ENCODE measurements at places on chromosomes 12 and 14.
A peak's percentile ranks its signal among the peaks of the same experiment; 100 is the strongest.

DNA sequence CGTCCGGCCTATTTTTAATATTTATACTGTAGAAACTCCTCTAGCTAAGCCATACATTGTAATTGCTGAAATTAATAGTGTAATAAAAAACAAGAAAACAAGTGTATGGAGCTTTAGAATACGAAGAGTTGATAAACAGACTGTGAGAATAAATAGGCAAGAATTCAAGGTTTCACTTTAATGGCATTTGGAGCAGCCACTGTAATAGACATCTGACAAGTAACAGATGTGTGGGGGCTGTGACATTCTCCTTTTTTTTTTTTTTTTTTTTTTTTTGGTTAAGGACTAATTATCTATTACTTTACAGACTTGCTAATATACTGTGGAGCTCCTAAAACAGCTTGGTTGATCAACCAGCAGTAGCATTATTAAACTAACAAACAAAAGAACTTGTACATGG is 42.1 kb upstream of the CFAP54 start:
- DNase-seq: no peak

DNA sequence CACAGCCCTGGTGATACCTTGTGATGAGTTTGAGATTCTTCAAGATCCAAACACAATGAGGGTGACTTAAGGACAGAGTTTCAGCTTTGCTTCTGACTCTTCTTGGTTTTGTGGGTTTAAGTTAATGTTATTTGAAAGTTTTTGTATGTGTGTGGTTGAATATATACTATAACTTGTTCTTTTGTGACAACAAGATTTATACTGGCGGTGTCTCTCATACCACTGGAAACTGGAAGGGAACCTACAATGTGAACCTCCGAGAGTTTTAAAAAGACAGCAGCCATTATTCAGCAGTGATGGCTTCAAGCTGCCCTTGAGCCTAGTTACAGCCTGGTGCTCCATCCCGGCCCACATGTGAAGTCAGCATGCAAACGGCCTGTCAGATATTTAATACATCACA is 87.9 kb upstream of the IGF1 start:
- no peak for DNase-seq

- no peak for DNase-seq
Measured at GRCh38 chr14:99955826-99956455, 109.3 kb upstream of the EVL start.

GRCh38 chr12:82721726-82722125 is 35.0 kb downstream of the TMTC2 start:
- DNase-seq: no peak

DNA sequence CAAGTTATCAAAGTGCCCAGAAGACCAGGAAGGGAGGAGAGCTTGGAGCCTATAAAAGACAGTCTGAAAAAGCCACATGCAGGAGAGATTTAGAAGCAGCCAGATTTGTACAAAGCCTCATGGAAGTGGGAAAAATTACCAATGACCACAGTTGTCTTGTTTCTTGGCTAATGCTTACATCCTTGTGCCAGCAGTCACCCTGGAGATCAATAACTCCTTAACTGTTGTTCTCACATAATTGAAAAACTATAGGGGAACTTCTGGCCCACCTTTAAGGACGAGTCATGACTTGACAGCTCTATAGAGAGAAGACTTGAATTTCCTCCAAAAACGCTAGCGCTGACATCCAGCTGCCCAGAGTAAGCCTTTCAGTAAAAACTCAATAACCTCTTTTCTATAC is 313.1 kb downstream of the GALC start:
- DNase-seq: no peak

DNA sequence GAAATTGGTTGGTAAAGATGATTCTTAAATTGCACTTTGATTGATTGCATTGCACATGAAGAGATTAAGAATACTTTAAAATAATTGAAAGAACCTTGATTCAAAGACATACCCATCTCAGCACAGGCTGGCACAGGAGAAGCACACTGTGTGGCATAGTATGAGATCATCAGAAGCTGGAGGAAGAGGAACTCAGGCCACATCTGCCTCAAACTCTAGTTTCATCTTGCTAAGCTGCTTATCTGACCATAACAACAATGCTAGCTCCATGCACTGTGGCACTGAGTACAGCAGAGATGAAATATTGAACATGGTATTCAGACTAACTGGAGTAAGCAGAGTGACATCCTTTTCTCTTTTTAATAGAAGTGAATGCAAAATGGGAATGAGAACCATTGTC is 99.1 kb downstream of the TBC1D30 start:
- DNase-seq: no peak

GRCh38 chr12:89117448-89118034 is 234.8 kb downstream of the DUSP6 start:
- DNase-seq: peak; percentile 73

- no peak for DNase-seq
Measured at GRCh38 chr14:56187736-56188135, 69.5 kb downstream of the PELI2 start.

DNA sequence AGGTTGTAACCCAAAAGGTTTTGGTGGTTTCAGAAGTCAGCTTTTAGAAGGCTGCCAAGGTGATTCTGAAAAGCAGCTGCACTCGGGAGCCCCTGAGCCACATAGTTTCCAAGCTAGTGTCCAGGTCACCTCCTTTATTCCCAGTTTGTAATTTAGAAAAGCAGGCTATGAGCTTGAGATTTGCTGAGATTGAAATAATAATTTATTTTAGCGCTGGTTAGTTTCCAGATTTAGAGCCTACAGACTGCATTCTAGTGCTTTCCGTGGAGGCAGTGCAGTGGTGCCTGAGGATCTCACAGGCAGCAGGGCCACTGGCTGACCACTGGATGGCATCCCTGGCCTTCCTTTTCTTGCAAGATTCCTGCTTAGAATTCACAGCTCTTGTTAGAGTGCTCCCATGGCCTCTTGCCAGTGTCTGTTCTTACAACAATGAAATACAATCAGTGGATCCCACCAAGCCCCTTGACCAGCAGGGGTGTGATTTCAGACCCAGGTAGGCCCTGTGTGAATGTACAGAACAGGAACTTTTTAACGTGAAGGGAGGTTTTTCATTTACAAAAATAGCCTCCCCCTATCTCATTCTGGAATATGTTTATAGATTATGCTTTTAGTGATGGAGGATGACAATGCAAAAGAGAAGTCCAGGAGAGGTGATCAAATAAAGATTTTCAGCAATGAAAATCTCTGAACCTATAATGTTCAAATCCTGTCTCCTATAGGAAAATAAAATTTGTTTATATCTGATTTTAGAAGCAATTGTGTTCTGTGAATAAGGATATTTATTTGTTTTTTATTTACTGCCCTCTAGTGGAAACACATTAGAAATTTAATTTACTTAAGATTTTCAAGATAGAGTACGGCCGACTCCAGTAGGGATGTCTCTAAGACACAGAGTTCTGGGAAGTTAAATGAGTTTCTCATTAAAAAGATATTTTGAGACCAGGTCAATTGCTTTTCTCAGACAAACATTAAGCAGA is 362.1 kb upstream of the STXBP6 start:
- DNase-seq: no peak

- no peak for DNase-seq
Measured at GRCh38 chr12:83514372-83514771, 827.7 kb downstream of the TMTC2 start.

GRCh38 chr14:64649383-64649998 is 54.7 kb upstream of the PLEKHG3 start:
- DNase-seq: peak; percentile 15

GRCh38 chr12:121505513-121505912 is 75.3 kb downstream of the KDM2B start:
- DNase-seq: no peak

DNA sequence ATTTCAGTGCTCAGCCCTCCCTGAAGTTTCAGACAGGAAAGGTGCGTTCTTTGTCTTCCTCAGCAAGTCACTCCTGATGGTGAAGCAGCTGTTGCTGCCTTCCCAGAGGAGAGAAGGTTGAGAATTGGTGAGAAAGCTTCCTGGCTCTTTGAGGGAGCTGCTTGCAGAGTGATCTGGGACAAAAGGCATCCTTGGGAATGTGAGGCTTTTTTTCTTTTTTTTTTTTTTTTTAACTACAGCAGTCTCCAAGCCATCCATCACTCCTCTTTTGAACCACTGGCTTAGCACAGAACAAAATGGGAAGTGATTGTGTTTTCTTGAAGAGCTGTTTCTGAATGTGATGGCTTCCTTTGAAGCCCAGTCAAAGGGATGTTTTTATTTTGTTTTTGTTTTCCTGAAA is 120.4 kb upstream of the LRIG3 start:
- DNase-seq: no peak

DNA sequence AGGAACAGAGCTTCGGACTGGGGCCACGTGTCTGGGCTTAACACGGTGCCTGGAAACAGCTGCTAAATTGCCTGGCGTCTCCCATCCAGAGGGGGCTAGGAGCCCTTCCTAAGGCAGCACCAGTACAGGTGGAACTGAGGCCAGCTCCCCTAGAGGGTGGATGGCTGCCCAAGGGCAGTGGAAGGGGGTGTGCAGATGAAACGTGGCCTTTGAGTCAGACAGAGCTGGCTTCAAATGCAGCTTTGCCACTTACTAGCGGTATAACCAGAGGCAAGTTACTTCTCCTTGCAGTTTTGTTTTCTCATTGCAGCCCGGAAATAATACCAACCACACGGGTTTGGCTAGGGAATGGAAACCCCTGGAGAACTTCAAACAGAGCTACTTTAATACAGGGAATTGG is 59.3 kb upstream of the SLC24A4 start:
- peak; percentile 15 for DNase-seq

- no peak for DNase-seq
Measured at GRCh38 chr12:83758888-83759631, 1072.4 kb downstream of the TMTC2 start.

- DNase-seq: no peak
Measured at GRCh38 chr12:57707250-57707649, 13.3 kb downstream of the OS9 start.

GRCh38 chr12:31037931-31038330 is 35.7 kb upstream of the DDX11 start:
- no peak for DNase-seq

GRCh38 chr12:95574799-95575452 is 23.6 kb upstream of the USP44 start:
- DNase-seq: peak; percentile 64

GRCh38 chr14:20857630-20858261 is 33.4 kb upstream of the RNASE3 start:
- peak; percentile 77 for DNase-seq

- DNase-seq: no peak
Measured at GRCh38 chr12:19075711-19076340, 53.7 kb upstream of the PLEKHA5 start.
